ENCODE measurements at places on chromosomes 12 and 14.
A peak's percentile ranks its signal among the peaks of the same experiment; 100 is the strongest.

- DNase-seq, result no peak
Observed at GRCh38 chr14:94966344-94966743, 191.0 kb downstream of the DICER1 start.

DNA sequence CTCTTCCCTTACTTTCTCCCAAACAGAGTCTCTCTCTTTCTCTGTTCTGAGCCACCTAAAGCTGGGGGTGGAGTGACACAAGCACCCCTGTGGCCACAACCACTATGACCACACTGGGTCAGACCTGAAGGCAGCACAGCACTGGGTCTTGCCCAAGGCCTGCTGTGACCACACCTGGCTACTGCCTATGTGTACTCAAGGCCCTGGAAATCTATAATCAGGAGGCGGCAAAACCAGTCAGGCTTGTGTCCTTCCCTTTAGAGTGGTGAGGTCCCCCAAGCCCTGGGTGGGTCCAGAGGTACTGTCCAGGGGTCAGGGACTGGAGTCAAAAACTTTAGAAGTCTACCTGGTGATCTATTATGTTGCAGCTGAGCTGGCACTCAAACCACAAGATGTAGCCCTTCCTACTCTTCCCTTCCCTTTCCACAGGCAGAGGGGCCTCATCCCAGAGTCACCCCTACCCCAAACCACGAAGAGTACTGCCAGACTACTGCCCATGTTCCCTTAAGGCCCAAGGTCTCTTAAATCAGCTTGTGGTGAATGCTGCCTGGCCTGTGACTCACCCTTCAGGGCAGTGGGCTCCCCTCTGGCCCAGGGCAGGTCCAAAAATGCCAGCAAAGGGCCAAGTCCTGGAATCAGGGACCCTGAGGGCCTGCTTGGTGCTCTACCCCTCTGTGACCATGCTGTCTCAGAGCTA, 179.8 kb upstream of the DYRK2 start:
- no peak for DNase-seq

DNA sequence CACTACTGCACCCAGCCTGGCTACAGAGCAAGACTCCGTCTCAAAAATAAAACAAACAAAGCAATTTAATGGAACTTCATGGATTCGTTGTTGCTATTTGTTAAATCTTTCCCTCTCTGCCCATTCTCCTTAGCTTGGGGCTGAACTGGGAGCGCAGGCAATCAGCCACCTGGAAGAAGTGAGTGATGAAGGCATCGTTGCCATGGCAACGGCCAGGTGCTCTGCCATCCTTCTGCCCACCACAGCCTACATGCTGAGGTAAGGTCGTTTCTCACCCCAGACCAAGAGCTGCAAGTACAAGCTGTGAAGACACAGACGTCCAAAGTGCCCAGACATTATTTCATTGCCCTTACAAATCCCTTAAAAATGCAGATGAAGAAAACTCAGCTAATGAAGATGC, 19.1 kb downstream of the AMDHD1 start:
- no peak for DNase-seq

DNA sequence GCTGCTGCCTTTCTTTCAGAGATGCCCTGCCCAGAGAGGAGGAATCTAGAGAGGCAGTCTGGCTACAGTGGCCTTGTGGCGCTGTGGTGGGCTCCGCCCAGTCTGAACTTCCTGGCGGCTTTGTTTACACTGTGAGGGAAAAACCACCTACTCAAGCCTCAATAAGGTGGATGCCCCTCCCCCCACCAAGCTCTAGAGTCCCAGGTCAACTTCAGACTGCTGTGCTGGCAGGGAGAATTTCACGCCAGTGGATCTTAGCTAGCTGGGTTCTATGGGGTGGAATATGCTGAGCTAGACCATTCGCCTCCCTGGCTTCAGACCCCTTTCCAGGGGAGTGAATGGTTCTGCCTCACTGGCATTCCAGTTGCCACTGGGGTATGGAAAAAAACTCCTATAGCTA, 25.6 kb downstream of the SPATA7 start:
- no peak for DNase-seq

DNA sequence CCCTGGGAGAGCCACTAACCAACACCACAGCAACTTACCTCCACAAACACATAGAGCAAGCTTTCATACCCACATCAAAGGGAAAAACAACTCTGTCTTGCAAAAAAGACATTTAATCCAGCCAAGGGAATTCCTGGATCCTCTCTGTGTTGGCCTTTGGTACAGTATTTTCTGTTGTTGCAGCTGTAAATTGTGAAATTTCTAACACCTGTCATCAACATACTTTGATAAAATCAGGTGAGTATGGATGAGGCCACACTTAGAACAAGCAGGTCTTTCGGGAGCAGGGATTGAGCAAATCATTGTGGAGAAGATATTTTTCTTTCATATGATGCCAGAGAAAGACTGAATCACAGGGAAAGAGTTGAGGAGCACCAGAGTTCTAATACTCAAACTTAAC, 89.3 kb downstream of the SPTSSA start:
- DNase-seq, result no peak

DNA sequence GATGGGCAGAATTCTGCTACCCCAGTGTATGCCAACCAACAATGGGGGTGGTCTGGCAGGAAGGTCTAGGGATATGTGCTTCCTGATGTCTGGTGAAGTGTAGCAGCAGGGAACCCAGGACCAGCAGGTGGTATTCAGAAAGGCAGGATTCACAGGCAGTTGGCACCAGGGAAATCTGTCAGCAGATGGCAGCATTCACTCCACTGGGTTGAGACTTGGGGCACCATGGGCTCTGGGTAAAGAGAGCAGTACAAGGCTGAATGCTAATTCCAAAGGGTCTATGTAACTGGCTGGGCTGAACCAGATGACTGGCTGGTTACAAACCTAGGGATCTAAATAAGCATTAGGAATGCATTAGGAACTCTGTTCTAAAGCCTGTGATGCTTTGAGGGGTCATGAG, 466.9 kb upstream of the STXBP6 start:
- DNase-seq, result no peak

DNA sequence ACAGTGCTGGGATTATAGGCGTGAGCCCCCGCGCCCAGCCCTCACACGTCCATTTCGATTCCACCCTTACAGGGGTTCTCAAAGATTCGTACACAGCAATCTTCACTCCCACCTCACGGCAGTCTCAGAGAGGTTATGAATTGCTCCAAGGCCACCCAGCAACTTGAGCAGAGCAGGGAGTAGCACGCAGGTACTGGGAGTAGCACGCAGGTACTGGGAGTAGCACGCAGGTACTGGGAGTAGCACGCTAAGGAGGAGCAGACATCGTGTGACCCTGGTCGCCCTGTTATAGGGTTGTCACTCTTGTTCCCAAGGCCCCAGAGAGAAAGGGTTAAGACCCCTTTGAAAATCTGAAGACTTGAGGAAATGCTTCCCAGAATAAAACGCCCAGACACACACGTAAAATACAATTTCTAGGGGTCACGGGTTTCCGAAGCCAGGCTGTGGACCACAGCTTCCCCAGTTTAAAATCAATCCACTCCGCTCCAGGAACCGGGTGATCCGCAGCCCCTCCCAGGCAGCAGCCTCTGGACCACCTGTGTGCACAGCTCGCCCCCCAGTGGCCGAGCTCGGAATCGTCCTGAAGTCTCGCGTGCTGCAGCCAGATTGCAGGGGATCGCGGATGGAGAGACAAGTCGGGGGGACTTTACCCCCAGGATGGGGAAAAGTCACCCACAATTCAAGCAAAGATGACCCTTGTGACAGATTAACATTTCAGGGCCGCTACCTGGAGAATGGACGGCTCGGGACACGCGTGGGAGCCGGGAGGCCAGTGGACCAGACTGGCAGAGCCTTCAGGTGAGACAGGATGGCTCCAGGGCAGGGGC, 92.0 kb downstream of the SCARB1 start:
- peak; percentile 97 for DNase-seq

DNA sequence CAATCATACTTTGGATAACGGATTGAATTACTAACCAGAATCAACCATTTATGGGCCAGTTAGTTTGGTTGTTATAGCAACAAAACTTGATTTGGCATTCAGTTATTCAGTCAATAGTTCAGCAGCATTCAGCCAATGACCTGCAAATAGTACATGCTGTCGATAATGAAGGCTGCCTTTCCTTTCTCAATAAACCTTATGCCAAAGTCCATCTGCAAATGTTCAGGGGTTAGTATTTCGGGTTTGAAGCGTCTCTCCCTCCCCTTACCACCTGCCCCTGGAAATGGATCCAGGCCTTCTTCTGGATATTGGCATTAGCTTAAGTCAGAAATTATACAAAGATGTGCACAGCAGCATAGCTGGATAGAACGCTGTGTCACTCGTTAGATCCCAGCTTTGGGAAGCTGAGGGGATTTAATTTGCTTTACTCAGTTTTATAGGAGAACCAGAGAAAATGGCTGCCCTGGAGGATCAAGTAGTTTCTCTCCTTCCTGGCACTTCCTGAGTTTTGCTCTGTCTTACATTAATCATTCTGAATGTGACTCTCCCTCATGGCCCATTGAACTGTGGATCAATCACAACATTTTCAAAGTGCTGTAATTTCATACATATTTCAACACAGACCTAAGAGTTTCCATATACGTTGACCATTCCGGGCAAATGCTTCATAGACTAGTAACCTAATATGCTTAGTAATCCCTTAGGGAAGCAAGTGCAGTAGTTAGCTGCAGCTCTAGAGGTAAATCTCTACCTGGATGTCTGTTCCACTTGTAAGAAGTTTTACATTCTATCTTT, 46.7 kb upstream of the PTPRR start:
- no peak for DNase-seq

DNA sequence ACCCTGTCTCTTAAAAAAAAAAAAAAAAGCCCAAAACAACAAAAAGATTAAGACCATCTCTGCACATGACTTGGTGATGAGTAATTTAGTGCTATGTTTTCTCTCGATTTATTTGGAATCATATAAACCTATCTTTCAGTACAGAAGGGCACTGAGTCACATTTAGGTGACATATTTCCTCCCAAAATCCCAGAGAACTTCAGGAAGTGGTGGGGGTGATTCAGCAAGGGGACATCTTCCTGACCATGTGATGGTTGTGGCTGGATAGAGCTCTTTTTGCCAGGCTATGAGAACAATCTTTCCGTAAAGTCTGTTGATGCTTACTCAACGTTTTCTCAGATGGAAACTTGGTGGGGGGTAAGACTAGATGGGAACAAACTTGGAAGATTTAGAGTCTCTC, 50.0 kb downstream of the PPFIBP1 start:
- DNase-seq, result no peak

DNA sequence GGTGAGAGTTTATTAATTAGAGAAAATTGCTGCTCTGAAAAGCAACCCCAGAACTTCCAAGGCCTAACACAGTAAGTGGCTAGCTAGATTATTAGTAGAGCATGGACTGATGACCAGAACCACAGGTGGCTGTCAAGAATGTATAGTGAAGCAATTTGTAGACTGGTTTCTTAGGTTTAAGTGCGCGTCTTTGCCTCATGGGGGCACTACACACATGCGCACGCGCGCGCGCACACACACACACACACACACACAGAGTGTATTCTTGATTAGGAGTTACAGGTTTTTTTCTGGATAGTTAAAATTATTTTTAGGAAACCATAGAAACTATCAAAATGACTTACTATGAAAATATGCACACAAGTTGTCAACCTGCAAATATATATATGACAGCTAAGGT, 66.5 kb downstream of the BHLHE41 start:
- DNase-seq, result no peak

DNA sequence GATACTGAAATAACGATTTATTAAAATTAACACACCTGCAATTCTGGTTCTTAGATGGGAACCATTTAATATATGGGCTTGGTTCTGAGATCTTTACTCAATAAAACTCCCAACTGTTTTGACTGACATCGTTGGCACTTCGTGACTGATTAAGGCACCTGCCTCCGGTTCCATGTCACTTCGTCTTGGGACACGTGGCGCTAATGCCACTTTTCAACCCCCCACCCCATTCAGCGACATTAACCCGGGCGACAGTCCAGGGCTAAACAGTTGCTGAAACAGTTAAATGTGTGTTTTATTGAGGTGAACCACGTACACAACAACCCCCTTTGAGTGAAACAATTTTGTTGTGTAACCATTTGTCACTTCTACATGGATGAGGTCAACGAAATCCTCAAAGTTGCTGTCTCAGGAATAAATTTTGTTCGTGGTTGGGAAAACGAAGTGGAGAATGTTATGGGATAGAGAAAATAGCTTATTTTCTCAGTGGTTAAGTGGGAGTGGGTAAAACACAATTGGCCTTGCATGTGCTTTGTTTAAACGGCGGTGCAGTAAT, 9.9 kb upstream of the SLC38A2 start:
- DNase-seq, result no peak

- DNase-seq, result no peak
Observed at GRCh38 chr12:121439715-121440114, 39.8 kb downstream of the RNF34 start.

DNA sequence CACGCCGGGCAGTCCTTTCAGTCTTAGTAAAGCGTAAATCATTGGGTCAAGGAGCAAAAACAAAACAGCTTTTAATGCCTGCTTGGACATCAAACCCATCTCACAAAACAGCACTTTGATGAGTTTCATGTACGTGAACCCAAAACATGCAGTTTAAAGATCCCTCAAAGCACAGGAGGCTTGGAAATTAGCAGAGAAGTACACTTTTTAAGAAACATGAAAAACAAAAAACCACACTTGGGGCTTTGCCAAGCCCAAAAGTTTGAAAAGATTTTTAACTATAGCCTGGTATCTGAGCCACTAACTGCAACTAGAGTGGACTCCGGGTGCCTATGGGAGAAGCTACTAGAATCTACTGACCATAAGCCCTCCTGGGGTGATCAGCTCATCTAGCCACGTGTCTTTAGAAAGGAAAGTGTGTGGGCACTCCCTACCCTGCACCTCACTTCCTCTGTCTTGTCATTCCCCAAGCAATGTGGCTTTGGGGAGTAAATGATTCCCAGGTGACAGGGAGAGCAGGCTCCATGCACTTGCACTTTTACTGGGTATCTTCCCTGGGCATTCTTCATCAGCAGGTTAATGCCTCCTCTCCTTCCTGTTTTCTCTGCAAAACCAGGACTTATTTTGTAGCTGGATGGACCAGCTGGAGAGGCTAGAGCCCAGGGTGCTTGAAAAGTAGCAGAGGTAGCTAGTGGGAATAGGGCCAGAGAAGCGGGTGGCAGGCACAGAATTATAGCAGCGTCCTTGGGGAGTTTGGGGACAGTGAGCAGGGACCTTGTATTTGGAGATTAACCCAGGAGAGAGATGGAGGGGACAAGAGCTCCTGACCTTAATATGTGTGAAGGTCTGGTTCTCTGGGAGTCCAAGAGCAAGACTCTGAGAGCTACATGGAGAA, 339.3 kb downstream of the BCL11B start:
- no peak for DNase-seq

Measured in right cardiac atrium (tissue), 5 donors.